Subcutaneous preadipocyte (primary cell): ENCODE measurements at places on chromosomes 6 and 20. TPM values are rescaled to one million over a fixed set of nuclear protein-coding genes. Genes with fewer than 3 reads are reported as not detected.

MAPK14 gene
- 59.9 and 71.0 TPM in 2 replicates for total RNA-seq

BANF2 gene
- not detected in 2 replicates for total RNA-seq

ACOT8 gene
- total RNA-seq: 25.6 and 30.1 TPM in 2 replicates

ZNF334 gene
- under 0.01 and 0.37 TPM in 2 replicates for total RNA-seq

LY6G6C gene
- total RNA-seq: not detected in 2 replicates

RCAN2 gene
- total RNA-seq: 0.78 and 7.0 TPM in 2 replicates

CASP8AP2 gene
- 11.0 and 17.4 TPM in 2 replicates for total RNA-seq

NUDT3 gene
- total RNA-seq: 25.0 and 31.7 TPM in 2 replicates

TBX18 gene
- 30.9 and 57.7 TPM in 2 replicates for total RNA-seq

SYNDIG1 gene
- under 0.01 TPM in 1 of 2 replicates, not detected in the other for total RNA-seq

WFDC6 gene
- total RNA-seq: not detected in 2 replicates

AGER gene
- 0.20 and 1.1 TPM in 2 replicates for total RNA-seq

BTNL2 gene
- not detected in 2 replicates for total RNA-seq

TOX2 gene
- total RNA-seq: 1.1 and 2.0 TPM in 2 replicates

PMEPA1 gene
- total RNA-seq: under 0.01 and 0.20 TPM in 2 replicates

FAM83B gene
- not detected in 2 replicates for total RNA-seq

TBC1D7 gene
- total RNA-seq: 13.6 and 15.6 TPM in 2 replicates

LAMP5 gene
- under 0.01 TPM in 1 of 2 replicates, not detected in the other for total RNA-seq

EYA4 gene
- 0.73 and 10.4 TPM in 2 replicates for total RNA-seq

CABLES2 gene
- 1.1 and 1.6 TPM in 2 replicates for total RNA-seq

TAF11 gene
- total RNA-seq: 14.0 and 16.0 TPM in 2 replicates

SPEF1 gene
- 0.20 TPM in 1 of 2 replicates, not detected in the other for total RNA-seq

VSX1 gene
- not detected in 2 replicates for total RNA-seq

ZC3H12D gene
- under 0.01 and 0.37 TPM in 2 replicates for total RNA-seq

C2 gene
- total RNA-seq: 0.59 and 2.9 TPM in 2 replicates

LY6G6D gene
- total RNA-seq: not detected in 2 replicates

SLC35D3 gene
- total RNA-seq: not detected in 2 replicates

MYLK2 gene
- 0.37 and 0.39 TPM in 2 replicates for total RNA-seq

PRELID3B gene
- total RNA-seq: 74.2 and 82.7 TPM in 2 replicates

RNF144B gene
- total RNA-seq: 0.37 and 0.78 TPM in 2 replicates

NMBR gene
- total RNA-seq: 0.37 TPM in 1 of 2 replicates, not detected in the other

HS3ST5 gene
- not detected in 2 replicates for total RNA-seq

PABPC1L gene
- total RNA-seq: 12.3 and 16.5 TPM in 2 replicates

TBXT gene
- not detected in 2 replicates for total RNA-seq

EZR gene
- 17.3 and 46.1 TPM in 2 replicates for total RNA-seq

OPN5 gene
- not detected in 2 replicates for total RNA-seq

C20orf202 gene
- total RNA-seq: not detected in 2 replicates

LINC00237 gene
- not detected in 2 replicates for total RNA-seq

ATP6V1G2 gene
- total RNA-seq: 1.8 TPM in 2 replicates

PTCHD4 gene
- total RNA-seq: 2.9 and 5.5 TPM in 2 replicates

TRIM31 gene
- not detected in 2 replicates for total RNA-seq

MUCL3 gene
- total RNA-seq: not detected in 2 replicates

HSD17B8 gene
- total RNA-seq: 5.3 and 7.0 TPM in 2 replicates

GABRR1 gene
- not detected in 2 replicates for total RNA-seq

CST4 gene
- total RNA-seq: not detected in 2 replicates

SLC16A10 gene
- under 0.01 TPM in 1 of 2 replicates, not detected in the other for total RNA-seq

RPS18 gene
- 2,332 and 5,287 TPM in 2 replicates for total RNA-seq

HLA-F gene
- 4.8 and 8.4 TPM in 2 replicates for total RNA-seq

TNF gene
- not detected in 2 replicates for total RNA-seq

GSTA4 gene
- 25.0 and 36.7 TPM in 2 replicates for total RNA-seq

SPACA1 gene
- not detected in 2 replicates for total RNA-seq

PPIL1 gene
- 15.1 and 26.2 TPM in 2 replicates for total RNA-seq

LAMA4 gene
- 511 and 632 TPM in 2 replicates for total RNA-seq

FAM209B gene
- not detected in 2 replicates for total RNA-seq

WFDC5 gene
- total RNA-seq: not detected in 2 replicates
